ENCODE measurements at places on chromosomes 16 and 17.
A peak's percentile ranks its signal among the peaks of the same experiment; 100 is the strongest.

GRCh38 chr16:84058211-84058610 lies 15.6 kb upstream of the SLC38A8 start:
- DNase-seq: no peak

- DNase-seq: no peak
Measured at GRCh38 chr16:74320707-74321106, 24.1 kb downstream of the PSMD7 start.

DNA sequence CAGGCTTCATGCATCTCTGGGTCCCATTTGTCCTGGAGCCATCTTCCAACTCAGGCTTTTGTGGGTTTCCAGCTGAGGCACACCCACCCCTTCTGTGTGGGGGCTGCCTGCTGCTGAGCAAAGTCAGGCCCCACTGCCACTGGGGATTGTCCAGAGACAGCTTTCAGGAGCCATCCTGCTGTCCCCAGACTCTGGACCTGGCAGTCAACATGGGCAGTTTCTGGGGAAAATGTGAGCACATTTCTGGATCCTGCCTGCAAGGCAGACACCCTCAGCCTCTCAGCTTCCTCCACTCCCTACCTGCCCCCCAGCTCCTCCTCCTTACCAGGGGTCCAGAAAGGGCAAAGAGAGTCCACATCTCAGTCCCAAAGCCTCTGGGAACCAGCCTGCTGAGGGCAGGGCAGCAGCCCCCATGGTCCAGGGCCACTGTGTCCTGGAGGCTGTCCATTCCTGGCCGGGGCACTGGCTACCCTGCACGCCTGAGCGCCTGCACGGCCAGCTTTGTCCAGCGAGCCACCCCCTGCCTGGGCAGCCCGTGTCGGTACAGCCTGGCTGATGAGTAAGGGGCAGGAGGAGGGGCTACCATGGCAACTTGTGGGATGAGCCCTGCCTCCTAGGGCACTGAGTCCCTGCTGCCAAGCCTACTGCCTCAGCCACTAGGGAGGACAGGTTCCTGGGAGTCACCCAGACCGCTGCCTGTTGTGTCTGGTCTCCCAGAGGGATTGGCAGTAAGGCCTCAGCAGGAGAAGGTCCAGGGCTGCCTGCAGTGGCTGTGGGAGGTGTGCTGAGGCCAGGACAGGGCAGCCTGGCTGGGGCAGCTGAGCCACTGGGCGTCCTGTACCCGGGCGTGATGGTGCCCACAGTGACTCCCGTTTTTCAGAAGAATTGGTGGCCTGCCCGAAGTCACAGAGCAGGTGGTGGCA lies at the start of gene SLC47A2:
Gene SLC47A2 (minus strand): TSS at position 477 of the 923 bp plus-strand sequence. CDS start 29 bp downstream, at position 448.
- peak; percentile 94 for DNase-seq

DNA sequence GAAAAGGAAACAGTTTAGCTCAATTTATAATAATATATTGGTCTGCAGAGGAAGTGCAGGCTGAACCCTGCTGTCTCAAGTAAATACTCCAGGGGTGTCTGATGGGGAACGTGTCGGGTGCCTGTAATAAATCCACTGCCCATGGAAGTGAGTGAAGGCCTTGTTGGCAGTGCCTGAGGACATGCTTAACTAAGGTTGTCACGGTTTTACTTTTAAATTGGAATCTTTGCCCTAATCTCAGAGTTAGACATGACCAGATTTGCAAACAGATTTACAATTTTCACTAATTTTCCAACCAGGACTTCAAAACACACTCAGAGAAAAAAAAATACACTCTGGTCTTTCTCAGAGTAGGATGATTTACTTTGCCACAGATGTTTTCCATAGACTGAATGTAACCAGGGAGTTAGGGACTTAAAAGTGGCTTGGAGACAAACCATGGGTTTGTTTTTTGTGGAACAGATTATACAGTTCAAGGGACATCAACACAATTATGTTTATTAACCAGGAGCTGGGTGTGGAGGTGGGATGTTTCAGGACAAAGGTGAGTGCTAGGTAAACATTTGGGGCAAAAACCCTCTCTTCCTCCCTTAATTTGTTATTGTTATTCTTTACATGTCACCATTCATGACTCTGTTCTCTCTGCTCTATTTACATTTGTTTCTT lies 144.5 kb downstream of the FTO start:
- DNase-seq: no peak

DNA sequence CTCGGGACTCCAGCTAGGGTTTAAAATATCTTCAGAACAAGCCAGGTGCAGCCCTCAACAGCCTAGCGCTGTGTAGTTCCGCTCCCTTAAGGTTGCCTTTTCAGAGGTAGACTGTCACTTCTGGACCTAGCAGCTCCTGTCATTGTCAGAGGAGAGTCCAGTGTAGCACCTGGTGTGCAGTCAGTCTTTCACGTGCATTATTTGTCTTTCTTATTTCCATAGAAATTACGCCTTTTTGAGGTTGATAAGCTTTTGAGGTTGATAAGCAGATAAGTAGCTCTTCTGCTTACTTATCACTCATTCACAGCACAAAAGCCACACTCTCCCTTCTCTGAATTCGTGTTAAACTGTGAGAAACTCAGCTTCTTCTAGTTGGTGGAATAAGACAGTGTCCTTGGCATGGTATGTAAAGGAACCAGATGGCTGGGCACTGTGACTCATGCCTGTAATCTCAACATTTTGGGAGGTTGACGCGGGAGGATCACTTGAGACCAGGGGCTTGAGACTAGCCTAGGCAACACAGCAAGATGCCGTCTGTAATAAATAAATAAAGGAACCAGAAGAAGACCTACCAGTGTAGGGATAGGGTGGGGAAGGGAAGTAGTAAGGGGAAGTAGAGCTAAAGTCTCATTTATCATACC lies 10.2 kb downstream of the EEF2K start:
- DNase-seq: peak; percentile 80
